WERI-Rb-1 (cell line): ENCODE measurements at places on chromosomes 7 and 10.

GRCh38 chr7:326809-327232 lies 36.9 kb downstream of the FOXL3 start:
- DNase-seq, result no peak

DNA sequence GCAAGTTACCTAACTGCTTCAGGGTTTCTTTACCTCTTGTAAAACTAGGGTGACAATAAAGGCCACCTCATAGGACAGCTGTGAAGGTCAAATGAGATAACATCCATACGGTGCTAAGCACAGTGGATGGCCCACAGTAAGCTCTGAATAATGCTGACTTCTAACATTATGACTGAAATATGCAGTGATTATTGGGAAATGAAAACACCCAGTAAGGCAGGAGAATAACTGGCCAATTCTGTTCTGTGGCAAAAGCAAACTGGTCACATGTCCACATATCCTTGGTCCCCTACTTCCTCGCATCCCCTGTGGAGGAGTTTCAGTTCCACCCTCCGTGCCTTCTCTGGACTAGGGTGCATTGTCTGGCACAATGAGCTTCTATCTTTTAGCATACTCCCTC lies 1.4 kb downstream of the CUBN start:
- no peak for DNase-seq

DNA sequence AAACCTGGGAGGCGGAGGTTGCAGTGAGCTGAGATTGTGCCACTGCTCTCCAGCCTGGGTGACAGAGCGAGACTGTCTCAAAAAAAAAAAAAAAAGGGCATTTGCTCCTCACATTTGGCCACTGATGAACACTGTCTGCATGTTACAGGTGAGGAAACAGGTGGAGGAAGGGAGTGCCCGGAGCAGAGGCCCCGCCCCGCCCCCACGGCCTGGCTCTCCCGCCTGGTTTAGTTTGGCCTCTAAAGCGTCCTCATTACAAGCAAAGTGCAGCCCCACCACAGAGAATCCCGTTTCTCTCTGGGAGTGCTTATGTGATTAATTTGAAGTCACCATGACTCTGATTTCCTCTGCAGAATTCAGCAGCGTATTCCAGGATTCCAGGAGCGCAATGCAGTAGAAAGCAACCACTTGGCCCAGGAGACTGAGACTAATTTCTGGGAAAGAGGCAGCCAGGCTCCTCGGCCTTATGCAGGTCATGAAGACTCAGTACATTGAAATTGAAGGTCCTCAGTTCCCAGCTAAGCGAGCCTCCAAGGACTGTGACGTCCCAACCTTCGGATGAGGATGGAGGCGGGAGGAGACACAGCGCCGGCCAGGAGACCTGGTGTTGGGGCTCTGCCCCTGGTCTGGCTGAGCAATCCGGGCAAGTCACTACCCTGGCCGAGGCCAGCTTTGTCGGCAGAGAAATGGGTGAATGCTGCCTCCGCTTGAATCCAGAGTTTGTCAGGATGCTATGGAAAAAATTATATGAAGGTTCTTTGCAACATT lies 44.7 kb downstream of the RBM17 start:
- no peak for DNase-seq

DNA sequence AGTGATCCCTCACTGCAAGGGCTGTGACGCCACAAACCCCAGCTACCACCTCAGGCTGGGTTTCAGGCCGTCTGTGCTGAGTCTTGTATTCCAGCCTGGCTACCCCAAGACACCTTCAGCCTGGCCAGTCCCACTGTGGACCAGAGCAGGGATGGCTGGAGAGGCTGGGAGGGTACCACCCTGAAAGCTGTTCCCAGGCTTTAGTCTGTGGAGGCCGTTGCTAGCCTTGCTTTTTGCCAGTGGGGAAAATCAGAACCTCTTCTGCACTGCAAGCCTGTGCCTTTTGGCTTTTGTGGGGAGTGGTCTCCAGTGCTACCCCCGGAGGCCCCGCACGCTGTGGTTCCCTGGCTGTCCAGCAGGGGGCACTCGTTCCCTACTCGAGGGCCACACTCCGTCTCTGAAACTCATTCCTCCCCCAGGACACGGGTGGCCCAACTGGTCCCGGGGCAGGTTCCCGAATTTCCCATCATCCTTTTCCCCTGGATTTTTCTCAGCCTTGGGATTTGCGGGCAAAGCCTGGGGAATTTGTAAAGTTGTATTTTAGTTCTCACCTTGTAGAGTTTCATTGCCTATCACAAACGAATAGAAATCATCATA lies 128.4 kb upstream of the BTBD16 start:
- peak; percentile 63 for DNase-seq

GRCh38 chr10:89209718-89210117 lies 2.6 kb upstream of the CH25H start:
- DNase-seq, result no peak

DNA sequence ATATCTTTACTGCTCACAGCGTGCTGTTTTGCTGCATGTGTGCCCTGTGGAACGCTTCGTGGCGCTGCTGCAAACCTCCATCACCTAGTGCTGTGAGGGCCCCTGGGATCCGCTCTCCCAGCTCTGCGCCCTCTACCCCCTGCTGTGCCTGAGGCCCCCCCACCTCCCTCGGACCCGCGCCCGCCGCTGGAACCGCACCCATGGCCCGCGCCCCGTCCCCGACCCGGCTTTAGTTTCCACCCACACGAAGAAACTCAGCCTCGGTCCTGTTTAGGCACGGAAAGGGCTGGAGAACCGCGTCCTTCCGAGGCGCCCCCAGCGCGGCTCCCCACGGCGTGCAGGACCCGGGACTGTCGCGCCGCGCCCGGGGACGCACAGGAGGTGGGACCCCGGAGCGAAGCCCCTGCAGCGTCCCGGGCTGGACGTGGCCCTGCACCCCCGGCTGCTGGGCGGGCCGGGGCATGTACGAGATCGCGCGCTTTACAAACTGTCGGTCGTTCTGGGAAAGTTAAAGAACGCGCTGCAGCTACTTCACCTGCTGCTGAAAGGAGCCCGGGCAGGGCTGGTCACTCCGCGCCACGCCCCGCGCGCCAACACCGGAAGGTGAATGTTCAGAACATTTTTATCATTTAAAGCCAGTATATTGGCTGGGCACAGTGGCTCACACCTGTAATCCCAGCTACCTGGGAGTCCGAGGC lies 54.3 kb downstream of the BMS1 start:
- DNase-seq, result peak; percentile 14

DNA sequence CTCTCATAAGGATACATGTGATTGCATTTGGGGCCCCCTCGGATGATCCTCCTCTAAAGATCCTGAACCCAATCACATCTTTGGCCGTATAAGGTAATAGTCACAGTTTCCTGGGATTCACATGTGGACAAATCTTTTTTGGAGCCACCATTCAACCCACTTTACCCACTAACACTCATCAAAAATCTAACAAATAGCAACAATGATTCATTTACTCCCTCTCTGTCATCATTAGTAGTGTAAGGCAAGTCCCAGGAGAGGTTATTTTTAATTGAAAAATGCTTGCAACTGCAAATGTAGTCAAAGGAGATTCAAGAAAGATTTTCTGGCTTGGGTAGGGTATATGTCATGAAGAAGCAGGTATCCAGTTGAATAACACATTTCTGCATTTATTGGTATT lies 9.9 kb upstream of the SMKR1 start:
- no peak for DNase-seq

- no peak for DNase-seq
These were observed 168.2 kb downstream of the CACNA2D1 start for GRCh38 chr7:82275342-82275741.

GRCh38 chr7:22765609-22766008 lies 38.6 kb downstream of the IL6 start:
- DNase-seq, result no peak

- no peak for DNase-seq
These were observed 1.1 kb downstream of the ADK start for GRCh38 chr10:74151879-74152722.

DNA sequence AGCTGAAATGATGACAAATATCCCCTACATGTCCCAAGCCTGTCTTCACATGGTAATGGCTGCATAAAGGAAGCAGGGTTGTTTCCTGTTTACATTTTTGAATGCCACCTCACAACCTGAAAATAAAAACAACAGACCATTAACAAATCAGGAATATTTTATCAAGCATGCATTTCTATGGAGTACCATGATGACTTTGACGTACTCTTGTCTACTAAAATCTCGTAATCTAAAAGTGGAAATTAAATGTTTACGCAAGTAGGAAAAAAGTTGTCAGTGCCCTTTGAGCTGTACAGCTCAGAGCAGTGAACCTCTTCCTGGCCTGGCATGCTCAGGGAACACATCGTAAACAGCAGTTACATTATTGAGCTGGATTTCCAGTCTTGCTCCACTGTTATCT lies 194.1 kb downstream of the INHBA start:
- no peak for DNase-seq

- DNase-seq, result peak; percentile 68
These were observed at the start of gene OGDHL for GRCh38 chr10:49761789-49762565. OGDHL (minus strand) TSS chr10:49762323; CDS start chr10:49758592, 3,731 bp downstream.

DNA sequence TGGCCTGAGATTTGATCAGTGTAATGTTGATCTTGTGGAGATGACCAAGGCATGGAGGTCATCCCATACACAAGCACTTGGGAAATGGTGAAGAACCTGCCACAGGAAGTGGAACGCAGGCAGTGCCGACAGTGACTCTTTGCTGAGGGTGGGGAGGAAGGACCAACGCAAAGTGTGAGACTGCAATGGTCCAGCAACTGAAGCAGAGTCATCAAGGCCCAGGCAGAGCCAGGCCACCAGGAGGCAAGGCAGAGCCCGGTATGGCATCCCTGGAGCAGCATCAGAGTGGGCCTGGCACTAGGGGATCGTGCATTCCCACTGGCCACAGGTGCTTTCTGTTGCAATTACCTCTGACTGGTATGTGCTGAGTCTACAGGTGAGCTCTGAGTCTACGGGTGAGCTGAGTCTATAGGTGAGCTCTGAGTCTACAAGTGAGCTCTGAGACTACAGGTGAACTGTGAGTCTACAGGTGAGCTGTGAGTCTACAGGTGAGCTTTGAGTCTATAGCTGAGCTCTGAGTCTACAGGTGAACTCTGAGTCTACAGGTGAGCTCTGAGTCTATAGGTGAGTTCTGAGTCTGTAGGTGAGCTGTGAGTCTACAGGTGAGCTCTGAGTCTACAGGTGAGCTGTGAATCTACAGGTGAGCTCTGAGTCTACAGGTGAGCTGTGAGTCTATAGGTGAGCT lies 132.9 kb downstream of the KLF6 start:
- DNase-seq, result no peak

- DNase-seq, result no peak
These were observed 62.5 kb upstream of the INSIG1 start for GRCh38 chr7:155234950-155235789.
